ENCODE measurements at places on chromosomes 1 and 21.

GRCh38 chr1:103373991-103374390, 151.5 kb upstream of the RNPC3 start:
- DNase-seq, result no peak

DNA sequence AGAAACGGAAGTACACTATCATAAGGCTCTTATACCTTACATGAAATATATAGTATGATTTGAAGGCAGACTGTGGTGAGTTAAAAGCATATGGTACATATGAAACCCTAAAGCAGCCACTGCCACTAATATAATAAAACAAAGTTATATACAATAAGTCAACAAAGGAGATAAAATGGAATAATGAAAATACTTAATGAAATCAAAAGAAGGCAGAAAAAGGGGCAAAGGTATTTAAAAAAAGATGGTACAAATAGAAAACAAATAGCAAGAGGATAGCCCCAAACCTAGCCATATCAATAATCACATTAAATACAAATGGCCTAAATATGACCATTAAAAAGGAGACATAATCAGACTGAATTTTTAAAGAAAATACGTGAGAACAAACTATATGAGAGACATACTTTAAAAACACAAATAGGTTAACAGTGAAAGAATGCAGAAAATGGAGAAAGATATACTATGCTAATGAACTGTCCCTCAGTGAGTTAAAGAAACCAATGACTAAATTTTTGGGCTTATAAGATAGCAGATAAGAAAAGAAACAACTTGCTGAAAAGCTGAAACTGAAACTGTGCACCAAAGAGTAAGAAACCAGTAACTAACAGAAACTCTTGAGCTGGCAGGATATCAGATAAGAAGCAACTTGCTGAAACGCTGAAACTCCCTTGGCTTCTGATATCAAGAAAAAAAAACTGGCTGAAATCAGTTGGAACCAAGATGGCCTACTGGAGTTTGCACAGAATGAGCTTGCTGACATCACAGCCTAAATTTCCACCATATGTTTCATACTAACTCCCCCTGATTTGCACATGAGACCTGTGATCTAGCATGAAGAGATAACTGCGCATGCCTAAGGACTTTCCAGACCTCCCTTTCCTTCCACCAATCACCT, 44.3 kb upstream of the IL10 start:
- DNase-seq, result no peak

GRCh38 chr1:85578321-85579295, 2.0 kb upstream of the CCN1 start:
- peak; percentile 97 for DNase-seq

- no peak for DNase-seq
These were observed 68.7 kb downstream of the TRIM11 start for GRCh38 chr1:228337711-228338520.

- no peak for DNase-seq
These were observed 17.1 kb downstream of the KCNJ6 start for GRCh38 chr21:37899146-37899545.

GRCh38 chr1:153945795-153946621, 510 bp downstream of the DENND4B start:
- DNase-seq, result peak; percentile 62

DNA sequence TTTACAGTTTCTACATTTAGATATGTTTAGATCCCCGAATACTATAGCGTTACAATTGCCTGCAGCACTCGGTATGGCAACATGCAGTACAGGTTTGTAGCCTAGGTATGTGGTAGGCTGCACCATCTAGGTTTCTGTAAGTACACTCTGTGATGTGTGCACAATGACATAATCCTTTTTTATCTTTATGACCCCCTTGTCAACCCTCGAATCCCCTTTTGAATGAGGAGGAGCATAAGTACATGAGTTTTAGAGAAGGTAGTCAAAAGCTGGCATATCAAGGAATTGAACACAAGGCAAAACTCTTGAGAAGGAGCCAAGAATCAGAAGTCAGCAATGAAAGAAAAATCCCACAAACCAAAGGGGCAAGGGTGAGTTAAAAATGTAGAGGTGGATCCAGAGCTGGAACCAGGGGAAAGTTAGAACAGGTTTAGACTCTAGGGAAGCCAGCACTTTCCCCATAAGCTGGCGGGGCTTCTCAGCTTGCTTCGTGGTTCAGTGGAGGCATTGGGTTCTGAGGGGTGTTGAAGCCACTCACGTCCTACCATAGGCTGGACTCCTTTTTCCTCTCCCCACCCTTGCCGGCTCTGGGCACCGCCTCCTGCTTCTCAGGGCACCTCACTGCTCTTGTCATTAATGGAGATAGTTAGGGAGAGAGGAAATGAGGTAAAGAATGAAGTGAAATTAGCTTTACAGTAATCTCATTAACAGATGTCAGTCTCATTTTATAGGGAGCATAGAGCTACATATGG, 31.3 kb downstream of the OLFML3 start:
- DNase-seq, result no peak

GRCh38 chr1:234973426-234974250, 155.0 kb downstream of the TOMM20 start:
- DNase-seq, result no peak

- no peak for DNase-seq
These were observed 9.1 kb upstream of the EFHD2 start for GRCh38 chr1:15400627-15401026.

DNA sequence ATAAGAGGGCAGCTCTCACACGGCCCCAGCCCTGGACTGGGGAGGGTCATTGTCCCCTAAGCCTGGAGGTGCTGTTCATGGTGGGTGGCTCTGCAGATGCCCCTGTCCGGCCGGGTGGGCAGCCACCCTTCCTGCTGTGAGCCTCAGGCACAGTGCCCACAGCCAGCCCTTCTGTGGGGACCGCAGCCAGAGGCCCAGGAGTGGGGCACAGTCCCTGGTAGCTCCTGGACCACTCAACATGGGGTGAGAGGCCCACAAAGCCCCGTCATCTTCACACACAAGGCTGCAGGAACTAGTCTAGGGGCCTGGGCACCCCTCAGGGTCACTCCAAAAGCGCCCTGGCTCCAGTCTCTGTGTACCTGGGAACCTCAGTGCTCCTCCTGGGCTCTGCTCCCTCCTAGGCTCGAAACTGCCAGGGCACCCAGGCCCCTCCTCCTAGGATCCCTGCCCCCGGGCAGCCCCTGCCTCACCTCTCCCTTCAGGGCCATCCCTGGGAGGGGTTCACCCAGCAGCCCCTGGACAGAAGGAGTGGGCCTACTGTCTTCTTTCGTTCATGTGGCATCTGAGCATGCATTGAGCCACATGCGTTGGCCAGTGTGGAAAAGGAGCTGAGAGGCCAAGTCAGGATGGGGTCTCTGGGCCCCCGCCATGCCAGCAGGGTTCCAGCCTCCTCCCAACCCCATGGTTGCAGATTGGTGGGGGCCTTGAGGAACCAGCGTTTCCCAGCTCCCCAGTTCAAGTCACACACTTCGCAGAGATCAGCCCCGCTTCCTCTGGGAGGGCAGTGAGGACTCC, 43.0 kb downstream of the WNT9A start:
- no peak for DNase-seq

GRCh38 chr1:219126377-219126776, 47.3 kb upstream of the LYPLAL1 start:
- peak; percentile 17 for DNase-seq

- DNase-seq, result peak; percentile 50
These were observed 580 bp downstream of the DVL1 start for GRCh38 chr1:1348420-1349255.

- DNase-seq, result no peak
These were observed 140.1 kb downstream of the MACF1 start for GRCh38 chr1:39344394-39345154.

Measured in M059J (cell line).